ENCODE measurements at places on chromosomes 1 and 21. TPM values are rescaled to one million over a fixed set of nuclear protein-coding genes. Genes with fewer than 3 reads are reported as not detected.

The LPAR3 gene
- total RNA-seq: 1.1 TPM

The S100A2 gene
- 5,064 TPM for total RNA-seq

The IQGAP3 gene
- 36.4 TPM for total RNA-seq

The MINDY1 gene
- total RNA-seq: 10.4 TPM

The TGFB2 gene
- total RNA-seq: 5.3 TPM

The RNU1-4 gene
- total RNA-seq: 1,539 TPM

The TSPEAR gene
- not detected for total RNA-seq

The CLDN17 gene
- total RNA-seq: not detected

The ZNF687 gene
- total RNA-seq: 26.3 TPM

The OR2T33 gene
- not detected for total RNA-seq

The AHCTF1 gene
- 112 TPM for total RNA-seq

The S100A8 gene
- 80.4 TPM for total RNA-seq

The DNASE2B gene
- total RNA-seq: not detected

The ANGPTL3 gene
- total RNA-seq: not detected

The NDUFV3 gene
- 70.0 TPM for total RNA-seq

The PROX1 gene
- 0.61 TPM for total RNA-seq

All from MCF 10A (cell line).